ENCODE measurements at places on chromosomes 4 and X.

GRCh38 chrX:10759141-10759799, 138.9 kb upstream of the MID1 start:
- no peak for DNase-seq

- no peak for DNase-seq
Measured at GRCh38 chrX:112636951-112637581, 42.7 kb downstream of the LHFPL1 start.

DNA sequence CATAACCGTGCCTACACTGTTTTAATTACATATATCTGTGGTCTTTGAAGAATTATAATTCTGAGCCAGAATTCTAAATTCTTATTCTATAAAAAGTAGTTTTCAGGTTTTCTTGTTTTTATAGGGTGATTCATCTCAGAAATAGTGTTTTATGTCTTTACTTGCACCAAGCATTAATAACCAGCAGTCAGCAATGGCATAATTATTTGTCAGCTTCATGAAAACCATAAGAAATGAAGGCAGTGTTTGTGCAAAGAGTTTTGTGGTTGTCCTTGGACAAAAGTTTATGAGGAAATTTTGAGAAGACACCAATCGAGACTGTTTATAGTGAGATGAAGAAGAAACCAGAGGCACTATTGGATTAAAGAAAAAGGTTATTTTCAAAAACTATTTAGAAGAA, 37.2 kb downstream of the EDNRA start:
- DNase-seq: no peak

GRCh38 chrX:101411984-101412383, 4.0 kb downstream of the HNRNPH2 start:
- no peak for DNase-seq

- DNase-seq: no peak
Measured at GRCh38 chr4:99013884-99014523, 18.5 kb downstream of the METAP1 start.

DNA sequence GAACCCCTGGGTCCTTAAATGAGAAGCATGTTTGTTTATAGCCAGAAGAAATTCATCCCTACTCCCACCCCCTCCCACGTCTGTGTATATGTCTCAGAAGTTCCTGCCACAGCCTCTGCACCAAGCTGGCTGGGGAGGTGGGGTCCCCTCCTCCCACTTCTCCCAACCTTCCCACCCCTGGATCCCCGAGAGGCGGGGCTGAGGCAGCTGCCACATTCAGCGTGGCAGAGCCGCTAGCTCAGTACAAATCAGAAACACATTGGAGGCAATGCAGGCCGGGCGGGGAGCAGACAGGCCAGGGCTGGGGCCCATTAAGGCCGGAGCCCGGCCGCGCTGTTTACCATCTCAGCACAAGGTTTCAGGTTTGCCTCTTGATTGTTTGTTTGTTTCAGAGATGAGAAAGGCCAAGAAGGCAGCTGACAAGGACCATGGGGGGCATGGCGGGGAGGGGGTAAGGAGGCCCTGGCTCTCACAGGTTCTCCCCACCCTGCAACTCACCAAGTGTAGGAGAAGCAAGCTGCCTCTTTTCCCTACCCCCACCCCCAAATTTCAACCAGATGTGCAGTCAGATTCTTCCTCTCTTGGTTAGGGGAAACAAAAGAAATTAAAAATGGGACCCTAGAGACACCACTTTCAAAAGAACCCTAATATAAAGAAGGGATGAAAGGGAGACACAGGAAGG, 22.3 kb downstream of the PJA1 start:
- no peak for DNase-seq

- no peak for DNase-seq
Measured at GRCh38 chr4:19038231-19038630, 1016.7 kb upstream of the LCORL start.

DNA sequence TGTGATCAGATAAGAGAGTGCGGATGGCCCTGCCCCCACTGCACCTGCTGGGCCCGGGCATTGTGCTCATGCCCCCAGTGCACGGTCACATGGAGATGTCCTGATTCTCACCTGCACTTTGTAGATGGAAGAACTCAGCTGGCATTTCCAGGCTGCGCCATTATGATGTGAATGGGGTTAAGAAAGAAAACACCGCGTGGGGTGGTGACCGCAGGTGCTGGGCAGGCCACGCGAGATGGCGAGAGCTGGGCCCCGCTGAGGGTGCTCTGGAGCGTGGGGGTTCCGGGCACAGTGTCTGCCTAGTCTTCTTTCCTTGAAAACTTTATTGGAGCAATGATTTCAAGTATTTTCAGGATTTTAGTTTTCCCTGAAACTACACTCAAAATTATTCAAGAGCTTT, 17.8 kb upstream of the HGFAC start:
- DNase-seq: no peak

- DNase-seq: no peak
Measured at GRCh38 chr4:17469931-17470674, 41.8 kb downstream of the QDPR start.

- no peak for DNase-seq
Measured at GRCh38 chrX:102154218-102154860, 1.4 kb downstream of the BEX5 start.

DNA sequence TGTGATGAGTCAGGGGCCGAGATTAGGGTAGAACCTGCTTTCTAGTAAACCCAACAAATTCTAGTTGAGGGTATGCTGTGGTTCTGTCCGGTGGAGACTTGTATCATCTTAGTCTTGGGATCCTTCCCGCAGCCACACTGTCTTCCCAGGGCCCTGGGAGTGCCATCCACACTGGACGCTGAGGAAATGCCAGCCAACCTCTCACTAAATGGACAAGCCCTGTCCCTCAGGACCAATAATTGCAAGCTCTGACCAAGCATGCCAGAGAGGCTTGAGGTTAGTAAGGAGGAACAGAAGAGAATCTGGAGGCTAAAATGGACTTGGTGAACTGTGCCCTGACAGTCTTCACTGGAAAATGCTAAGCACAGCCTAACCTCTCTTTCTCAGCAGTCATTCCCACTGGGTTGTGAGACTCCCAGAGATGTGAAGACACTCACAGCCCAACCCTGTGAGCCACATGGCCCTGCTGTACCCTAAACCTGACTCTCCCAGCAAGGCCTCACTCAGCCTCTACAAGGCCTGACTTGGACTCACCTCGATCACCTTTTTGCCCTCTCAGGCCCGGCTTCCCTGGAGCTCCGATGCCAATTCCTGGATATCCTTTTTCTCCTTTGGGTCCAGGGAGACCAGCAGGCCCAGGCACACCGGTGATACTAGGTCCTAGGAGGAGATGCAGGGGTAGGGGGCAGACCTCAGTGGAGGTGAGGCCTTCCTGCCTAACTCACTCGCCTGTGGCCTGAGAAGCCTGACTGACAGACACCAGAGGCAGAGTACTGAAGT, 77.6 kb downstream of the ATG4A start:
- no peak for DNase-seq

DNA sequence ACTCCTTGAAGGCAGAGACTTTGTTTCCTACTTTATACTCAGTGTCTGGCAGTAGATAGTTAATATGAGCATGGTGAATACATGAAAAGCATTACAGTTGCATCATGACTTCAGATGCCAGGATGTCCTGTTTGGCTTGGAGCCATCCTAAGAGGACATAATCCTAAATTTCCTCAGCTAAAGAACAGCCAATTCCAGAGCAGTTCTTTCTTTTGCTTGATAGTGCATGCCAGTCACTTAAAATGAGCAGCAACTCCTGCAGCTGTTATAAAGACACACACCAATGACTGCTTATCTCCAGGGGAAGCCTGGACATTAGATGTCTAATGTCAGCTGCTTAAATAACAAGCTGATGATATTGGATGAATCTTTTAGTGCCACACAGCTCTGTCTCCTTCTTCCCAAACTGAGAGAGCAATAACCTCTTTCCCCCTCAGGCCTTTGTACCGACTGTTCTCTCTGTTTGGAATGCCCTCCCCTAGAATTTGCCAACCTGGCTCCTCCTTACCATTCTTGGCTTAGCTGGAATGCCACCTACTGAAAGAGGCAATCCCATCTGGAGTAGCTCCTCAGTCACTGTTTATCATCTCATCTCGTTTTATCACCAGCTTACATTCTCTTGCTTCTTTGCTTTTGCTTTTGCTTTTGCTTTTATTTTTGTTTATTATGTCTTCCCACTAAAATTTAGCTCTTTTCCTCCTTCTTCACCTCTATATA, 100.8 kb upstream of the USP38 start:
- DNase-seq: no peak

DNA sequence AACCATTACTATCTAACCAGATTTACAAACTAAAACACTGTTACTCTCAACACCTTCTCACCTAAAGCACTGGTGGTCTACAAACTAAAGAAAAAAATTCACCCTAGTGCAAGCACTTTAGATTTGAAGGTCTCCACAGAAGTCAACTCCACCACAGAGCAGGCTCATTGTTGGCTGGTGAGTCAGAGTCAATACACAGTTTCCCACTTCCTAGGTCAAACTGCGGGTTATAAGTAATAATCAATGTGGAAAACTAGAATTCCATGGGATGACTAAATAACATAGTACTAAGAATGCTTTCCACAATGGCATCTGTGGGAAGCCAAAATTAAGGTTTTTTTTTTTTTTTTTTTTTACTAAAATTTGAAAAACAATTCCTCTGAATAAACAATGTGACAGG, 191.8 kb downstream of the PDGFC start:
- DNase-seq: no peak

- DNase-seq: no peak
Measured at GRCh38 chr4:42965326-42965725, 72.8 kb downstream of the GRXCR1 start.

DNA sequence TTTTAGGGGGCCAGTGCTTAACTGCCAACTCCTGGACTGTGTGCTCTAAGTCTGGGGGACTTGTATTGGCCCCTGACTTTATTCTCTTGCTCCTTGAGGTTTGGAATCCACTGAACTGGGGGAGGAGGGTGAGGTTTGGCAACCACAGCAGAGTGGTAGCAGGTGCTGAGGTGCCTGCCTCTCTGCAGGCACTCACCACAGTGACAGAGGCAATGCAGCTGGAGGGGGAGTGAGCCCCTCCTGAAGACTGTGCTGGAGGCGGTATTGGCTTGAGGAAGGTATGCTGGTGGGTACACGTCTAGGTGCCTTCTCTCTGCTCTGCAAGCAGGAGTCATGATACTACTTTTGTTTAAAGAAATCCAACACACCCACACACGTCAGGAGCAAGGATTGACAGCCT, 24.6 kb downstream of the CFAP299 start:
- no peak for DNase-seq

DNA sequence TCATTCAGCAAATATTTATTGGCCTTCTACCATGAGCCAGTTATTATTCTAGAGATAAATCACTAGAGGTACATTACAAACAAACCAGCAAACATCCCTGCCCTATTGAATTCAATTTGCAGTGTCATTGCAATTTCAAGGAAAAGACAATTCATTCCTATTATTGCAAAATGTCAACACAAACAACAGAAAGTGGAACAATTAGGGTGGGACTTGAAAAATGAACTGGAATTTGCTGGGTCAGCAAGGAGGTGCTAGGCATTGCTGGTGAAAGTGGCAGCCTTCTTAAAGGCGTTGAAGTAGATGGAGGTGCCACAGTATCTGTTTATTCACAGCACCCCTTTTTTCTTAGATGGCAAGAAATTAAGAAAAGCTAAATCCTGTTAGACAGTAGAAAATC, 224.0 kb upstream of the BMP3 start:
- no peak for DNase-seq

- DNase-seq: no peak
Measured at GRCh38 chr4:85498068-85498733, 23.3 kb downstream of the ARHGAP24 start.

DNA sequence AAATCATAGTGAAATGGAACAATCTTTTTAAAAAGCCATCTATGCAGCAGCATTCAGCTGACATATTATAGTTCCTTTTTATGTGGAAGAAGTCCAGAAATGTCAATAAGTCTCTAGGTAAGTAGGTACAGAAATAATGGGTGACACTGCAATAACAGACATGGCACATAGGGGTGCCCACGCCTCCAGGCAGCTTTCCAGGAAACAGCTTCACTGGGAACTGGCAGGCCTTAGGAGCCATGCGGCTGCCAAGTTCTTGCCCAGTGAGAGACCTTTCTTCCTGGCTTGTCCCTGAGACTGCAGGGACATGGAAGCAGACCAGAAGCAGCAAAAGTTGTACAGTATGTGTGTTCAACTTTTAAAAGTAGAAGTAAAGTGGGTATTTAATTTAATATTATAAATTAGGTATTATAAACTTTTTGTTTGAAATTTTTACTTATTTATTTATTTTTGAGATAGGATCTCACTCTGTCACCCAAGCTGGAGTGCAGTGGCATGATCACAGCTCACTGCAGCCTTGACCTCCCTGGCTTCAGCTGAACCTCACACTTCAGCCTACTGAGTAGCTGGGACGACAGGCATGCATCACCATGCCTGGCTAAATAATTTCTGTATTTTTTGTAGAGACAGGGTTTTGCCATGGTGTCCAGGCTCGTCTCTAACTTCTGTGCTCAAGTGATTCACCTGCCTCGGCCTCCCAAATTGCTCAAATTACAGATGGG, 12.1 kb upstream of the ETNPPL start:
- no peak for DNase-seq

- no peak for DNase-seq
Measured at GRCh38 chrX:129781680-129782495, 2.1 kb downstream of the SASH3 start.

DNA sequence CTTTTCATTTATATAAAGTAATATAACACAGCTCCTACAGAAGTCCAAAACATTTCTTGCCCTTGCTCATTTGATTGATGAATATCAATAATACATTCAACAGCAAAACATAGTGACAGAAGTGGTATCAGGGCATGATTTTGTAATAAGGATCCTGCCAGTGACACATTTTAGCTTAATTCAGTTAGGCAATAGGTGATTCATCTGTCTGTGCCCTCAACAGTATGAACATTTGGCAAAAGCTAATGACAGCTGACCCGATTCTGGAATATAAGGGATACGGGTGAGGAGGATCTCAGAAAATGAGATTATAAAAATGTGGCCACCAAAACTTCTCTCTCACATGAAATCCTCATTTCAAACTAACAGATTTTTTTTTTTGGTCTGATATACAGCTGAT, 294.0 kb downstream of the CAMK2D start:
- no peak for DNase-seq

DNA sequence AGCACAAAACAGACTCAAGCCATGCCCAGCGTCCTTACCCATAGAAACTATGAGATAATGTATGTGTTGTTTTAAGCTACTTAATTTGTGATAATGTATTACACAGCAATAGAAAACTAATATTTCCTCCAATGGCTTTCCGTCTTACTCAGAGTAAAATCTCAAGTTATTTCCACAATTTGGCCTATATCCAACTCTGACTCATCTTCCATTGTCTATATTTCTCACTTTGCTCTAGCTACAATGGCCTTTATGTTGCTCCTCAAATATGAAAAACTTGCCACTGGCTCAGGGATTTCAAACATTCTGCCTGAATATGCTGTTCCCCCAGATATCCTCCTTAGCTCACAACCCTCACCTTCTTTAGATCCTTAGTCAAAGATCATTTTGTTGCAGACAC, 31.6 kb downstream of the IQCM start:
- no peak for DNase-seq

Measured in activated CD8-positive, alpha-beta memory T cell treated with anti-CD3 and anti-CD28 coated beads for 4 hours (primary cell).